ENCODE measurements at places on chromosomes 1 and 21.

DNA sequence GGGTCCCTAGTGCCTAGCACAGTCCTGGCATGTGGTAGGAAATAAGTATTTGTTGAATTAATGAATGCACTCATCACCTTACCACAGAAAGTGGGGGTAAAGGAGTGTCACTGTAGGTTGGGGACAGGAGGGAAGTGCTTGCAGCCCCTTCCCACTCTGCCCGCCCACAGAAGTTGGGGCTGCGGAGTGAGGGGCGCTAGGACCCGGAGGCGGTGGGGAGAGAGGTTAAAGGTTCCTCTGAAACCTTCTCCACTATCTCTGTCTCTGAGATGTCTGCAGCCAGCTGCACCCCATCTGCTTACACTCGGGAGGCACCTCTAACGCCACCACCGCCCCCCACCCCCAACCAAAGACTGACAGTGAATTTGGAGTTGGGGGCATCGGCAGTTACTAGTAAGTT, 1.4 kb upstream of the WNT2B start:
- DNase-seq: no peak

- DNase-seq: no peak
Observed at GRCh38 chr1:168980180-168980579, 126.3 kb upstream of the ATP1B1 start.

DNA sequence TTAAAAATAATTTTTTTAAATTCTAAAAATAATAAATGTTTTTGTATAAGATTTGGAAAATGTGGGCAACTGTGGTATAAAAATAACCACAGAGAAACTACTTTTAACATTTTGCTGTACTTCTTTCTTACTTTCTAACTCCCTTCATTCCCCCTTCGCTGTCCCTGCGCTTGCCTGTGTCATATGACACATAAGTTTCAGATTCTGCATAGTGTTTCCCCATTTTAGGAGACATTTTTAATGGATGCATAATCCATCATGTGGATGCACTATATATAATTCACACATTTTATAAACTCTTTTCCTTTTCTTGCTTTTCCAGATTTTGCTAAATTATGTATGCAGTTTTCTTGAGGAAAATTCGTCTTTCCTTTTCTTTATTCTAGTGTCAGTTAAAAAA, 16.3 kb downstream of the ATG4C start:
- no peak for DNase-seq

DNA sequence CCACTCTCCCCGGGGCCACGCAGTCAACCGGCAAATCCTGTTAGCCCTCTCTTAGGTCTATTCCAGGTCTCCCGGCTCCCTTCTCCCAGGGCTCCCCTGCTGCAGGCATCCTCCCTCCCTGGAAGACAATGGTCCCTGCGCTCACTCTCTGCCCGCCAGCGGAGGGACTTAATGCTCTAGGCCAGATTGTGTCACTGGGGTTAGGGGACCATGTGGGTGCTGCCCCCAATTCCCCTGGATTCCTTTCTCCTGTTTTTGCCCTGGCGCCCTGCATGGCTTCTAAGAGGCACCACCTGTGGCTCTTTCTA, 8.2 kb downstream of the FAM131C start:
- no peak for DNase-seq

- DNase-seq: no peak
Observed at GRCh38 chr1:202923533-202923932, 3.5 kb downstream of the KLHL12 start.

DNA sequence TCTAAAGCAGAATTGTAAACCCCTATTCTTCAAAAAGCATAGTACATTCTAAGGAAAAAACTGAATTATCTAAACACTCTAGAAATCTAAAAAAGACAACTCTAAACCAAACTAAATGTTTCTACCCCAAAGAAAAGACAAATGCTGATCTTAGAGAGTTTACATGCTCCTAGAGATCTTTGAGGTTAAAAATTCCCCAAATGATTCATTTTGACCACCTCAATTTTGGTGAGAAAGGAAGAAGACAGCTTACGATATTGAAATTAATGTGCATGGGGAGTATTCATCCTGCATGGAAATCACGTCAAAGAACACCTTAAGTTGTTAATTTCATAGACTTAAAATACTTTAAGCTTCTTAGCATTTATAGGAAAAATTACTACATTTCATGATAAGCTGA, 377.8 kb upstream of the RUNX1 start:
- no peak for DNase-seq

GRCh38 chr1:246454655-246455054, 52.4 kb downstream of the SMYD3 start:
- DNase-seq: no peak

- DNase-seq: no peak
Observed at GRCh38 chr1:36918604-36919003, 115.7 kb downstream of the GRIK3 start.

DNA sequence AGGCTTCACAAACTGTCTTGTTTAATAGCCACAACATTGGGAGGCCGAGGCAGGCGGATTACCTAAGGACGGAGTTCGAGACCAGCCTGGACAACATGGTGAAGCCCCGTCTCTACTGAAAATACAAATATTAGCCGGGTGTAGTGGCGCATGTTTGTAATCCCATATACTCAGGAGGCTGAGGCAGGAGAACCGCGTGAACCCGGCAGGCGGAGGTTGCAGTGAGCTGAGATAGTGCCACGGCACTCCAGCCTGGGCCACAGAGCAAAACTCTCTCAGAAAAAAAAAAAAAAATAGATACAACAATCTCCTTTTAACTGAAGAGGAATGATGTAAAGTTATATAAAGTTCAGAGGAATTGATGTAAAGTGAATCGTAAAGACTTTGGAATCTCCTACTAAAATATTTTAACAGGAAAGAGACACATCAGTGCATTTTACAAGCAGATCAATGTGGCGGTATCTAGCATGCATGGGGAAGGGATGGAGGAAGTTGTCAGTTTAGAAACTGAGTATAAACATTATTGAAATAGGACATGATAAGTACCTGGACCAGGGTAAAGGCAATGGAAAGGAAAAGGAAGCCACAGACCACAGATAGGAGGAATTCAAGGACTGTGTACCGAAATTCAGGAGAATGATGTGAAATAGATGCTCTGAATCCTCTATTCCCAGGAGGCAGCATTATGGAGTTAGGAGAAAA, 41.5 kb downstream of the PTPRC start:
- no peak for DNase-seq

GRCh38 chr1:2935751-2936390, 85.4 kb upstream of the ACTRT2 start:
- DNase-seq: no peak

- no peak for DNase-seq
Observed at GRCh38 chr1:167408355-167408754, 110.0 kb downstream of the CD247 start.

DNA sequence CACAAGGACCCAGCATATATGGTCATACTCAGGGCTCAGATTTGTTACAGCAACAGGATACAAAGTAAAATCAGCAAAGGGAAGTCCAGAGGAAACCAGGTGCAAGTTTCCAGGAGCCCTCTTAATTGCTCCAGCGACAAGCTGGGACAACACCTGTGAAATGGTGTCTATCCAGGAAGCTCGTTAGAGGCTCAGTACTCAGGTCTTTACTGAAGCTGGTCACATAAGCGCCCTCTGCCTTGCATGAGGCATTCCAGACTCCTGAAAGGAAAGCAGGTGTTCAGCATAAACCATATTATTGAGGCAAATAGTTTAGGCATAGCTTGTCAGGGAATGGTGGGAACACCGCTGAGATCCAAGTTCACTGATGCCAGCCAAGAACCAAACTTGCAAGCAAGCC, 231.0 kb downstream of the SLC35F3 start:
- no peak for DNase-seq

DNA sequence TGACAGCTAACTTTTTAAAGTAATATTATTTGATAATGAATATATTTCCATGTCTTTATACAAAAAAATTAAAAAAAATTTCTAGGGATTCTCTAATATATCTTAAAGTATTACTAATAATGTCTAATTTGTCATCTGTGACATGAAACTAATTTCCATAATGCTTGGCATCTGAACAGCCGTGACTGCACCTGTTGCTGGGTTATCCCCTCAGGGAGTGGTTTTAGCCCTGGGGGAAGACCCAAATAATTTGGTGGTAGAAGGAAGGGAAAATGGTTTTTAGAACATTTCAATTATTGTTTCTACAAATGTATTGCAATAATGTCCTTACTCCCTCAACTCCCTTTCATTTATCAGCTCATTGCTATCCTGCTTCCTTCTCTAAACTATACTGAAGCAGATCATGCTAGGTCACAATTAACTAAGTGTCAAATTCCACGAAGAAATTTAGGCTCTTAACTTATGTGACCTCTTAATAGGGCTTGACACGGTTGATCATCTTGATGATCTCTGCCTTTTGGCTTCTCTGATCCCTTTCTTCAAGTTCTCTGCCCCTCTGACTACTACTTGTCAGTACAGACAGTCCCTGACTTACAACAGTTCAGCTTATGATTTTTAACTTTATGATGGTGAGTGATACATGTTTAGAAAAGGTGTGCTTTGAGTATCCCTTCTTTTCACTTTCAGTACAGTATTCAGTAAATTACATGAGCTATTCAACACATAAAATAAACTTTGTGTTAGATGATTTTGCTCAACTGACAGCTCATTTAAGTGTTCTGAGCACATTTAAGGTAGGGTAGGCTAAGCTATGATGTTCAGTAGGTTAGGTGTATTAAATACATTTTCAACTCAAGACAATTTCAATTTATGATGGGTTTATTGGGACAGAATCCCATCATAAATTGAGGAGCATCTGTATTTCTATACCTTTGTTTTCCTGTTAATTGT, 26.4 kb upstream of the DPH5 start:
- no peak for DNase-seq

DNA sequence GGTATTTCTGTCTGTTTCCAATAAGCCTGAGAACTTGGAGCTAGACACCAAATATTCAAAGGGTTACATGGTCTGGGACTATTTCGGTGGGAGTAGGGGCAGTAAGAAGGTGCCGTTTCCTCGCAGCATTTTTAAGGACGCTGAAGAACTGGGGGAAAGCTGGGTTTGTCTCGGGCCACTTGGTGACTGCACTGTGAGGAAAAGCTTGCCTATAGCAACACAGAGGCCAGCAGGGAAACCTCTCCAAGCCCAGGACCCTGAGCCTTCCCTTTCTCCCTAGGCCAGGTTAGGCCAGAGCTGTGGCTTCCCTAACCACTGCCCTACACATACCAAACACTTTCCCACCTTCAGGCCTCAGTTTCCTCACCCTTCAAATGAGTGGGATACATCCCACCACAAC, 3.3 kb downstream of the GLIS1 start:
- DNase-seq: no peak

DNA sequence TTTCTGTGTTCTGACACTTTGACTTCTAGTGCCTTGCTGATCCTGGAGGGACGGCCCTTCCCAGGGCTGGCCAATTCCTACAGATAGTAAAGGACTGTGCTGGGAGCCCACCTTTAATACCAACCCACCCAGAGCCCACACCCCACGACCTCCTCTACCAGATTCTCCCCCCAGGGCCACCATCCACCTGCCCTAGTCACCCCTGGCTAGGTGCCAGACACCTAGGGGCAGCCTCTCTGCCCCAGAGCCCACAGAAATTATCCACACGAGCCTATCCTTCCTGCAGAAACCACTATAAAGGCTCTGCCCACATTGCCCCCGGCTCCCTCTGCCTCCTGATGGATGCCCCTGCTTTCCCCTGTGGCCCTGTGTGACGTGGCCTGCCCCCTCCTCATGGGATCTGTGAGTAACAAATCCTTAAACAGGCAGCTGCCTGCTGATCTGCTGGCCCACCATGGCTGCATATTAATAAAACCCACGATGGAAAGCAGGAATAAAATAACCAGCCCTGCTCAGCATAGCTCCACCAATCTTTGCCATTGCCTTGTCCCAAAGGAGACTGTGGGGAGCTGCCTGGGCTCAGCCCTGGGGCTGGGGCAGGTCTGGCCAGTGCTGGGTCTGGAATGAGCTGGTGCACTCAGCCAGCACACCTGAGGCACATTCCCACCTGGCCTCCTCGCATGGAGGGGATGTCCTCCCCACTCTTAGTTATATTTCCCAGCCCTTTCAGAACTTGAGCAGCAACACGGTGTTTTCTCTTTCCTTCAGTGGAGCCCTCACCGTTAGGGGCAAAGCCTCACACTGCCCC, 488.5 kb downstream of the NPHP4 start:
- no peak for DNase-seq

- no peak for DNase-seq
Observed at GRCh38 chr1:24909388-24909898, 20.6 kb downstream of the RUNX3 start.
